ENCODE measurements at places on chromosomes 11 and 22. TPM values are rescaled to one million over a fixed set of nuclear protein-coding genes. Genes with fewer than 3 reads are reported as not detected.
A peak's percentile ranks its signal among the peaks of the same experiment; 100 is the strongest.

FOLR1 gene
- not detected for total RNA-seq

DNA sequence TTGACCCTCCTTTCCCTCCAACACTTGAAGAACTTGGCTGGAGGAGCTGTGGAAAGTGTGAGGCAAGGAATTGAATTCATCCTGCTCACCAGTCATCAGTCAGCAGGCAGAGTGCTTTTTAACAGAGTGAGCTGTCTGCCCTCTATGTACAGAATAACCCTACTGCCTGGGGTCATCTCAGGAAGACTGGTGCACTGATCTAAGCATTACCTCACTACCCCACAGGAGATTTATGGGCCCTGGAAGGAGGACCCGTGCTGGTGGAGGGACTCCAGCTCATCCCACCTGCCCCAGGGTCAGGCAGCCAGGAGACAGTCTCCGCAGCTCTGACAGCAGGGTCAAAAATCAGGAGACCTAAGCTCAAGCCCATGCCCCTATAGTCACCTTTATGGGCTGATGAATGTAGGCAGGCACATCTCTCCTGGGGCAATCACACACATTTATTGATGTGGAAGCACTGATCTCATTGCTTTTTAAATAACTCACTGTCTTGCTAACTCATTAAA lies 270.8 kb upstream of the SESN3 start:
- no peaks in the 10 kb centered on the region for H3K27me3 ChIP-seq
- no peak overlapping the region for H3K27ac ChIP-seq
- no peaks in the 10 kb centered on the region for H3K36me3 ChIP-seq
- DNase-seq = no peak
- no peak overlapping the region for H3K4me3 ChIP-seq
- H3K4me1 ChIP-seq = peaks cover 9% of the 10 kb centered on the region

GRCh38 chr11:125407046-125407445 lies 89.0 kb downstream of the FEZ1 start:
- DNase-seq = no peak
- H3K27ac ChIP-seq = no peak overlapping the region
- no peak overlapping the region for H3K4me3 ChIP-seq
- H3K27me3 ChIP-seq = peaks cover 29% of the 10 kb centered on the region
- H3K4me1 ChIP-seq = peaks cover 4% of the 10 kb centered on the region
- no peaks in the 10 kb centered on the region for H3K36me3 ChIP-seq

DNA sequence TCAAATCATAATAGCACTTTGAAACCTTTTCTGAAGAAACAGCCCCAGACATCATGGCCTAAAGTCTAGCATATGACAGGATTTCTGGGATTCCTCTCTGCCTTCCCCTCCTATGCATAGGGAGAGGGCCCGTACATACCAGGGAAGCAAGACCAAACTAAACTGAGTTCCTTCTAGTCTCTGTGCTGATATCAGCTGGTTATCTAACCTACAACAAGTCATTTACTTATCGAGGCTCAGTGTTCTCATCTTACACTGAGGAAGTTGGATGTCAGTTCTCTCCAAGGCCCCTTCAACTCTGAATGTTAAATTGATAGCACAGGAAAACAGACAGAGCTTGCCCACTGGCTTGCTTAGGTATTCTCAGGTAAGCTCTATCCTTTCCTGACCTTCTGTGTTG lies 17.0 kb upstream of the GRIK4 start:
- H3K27ac ChIP-seq = no peak overlapping the region
- H3K4me3 ChIP-seq = no peak overlapping the region
- DNase-seq = no peak
- H3K4me1 ChIP-seq = no peaks in the 10 kb centered on the region
- H3K27me3 ChIP-seq = peaks cover 11% of the 10 kb centered on the region

- no peak overlapping the region for H3K27ac ChIP-seq
- peaks cover 4% of the 10 kb centered on the region for H3K36me3 ChIP-seq
- H3K4me3 ChIP-seq = no peak overlapping the region
- H3K4me1 ChIP-seq = peaks cover 22% of the 10 kb centered on the region
- DNase-seq = no peak
These were observed 9.5 kb downstream of the PLA2G6 start for GRCh38 chr22:38171927-38172831.

- H3K27me3 ChIP-seq = no peaks in the 10 kb centered on the region
- peaks cover 9% of the 10 kb centered on the region for H3K4me1 ChIP-seq
- peaks cover 34% of the 10 kb centered on the region for H3K36me3 ChIP-seq
- no peak overlapping the region for H3K4me3 ChIP-seq
- H3K27ac ChIP-seq = peak overlapping the region; percentile 50
- DNase-seq = no peak
These were observed 18.3 kb upstream of the MICALL1 start for GRCh38 chr22:37887584-37888378.

DNA sequence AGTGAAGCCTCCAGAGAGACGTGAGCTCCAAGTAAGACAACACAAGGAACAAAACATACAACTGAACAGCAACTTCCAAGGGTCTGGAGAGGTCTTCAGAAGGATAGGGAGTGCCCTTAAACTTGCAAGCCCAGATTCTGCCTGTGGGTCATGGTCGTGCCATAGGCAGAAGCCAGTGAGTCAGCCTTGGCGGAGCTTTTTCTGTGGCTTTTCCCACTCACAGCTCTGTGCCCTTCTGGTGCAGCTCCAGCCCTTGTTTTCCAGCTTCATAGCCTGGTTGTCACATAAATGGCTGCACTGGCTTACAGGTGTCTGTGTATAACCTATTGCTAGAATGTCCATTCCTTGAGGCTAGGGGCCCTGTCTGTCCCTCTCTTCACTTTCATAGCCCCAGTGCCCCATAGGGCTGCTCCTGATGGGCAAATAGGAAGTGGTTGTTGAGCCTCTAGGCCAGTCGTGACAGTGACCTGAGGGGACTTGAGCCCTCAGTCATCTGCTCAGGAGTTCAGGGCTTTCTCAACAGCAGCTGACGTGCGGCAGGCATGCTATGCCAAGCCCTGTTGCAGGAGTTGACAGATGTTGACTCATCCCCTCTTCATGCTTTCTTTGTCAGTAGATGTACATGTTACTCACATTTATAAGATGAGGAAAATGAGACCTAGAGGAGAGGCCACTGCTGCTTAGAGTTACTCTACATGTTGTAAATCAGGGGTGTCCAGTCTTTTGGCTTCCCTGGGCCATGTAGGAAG lies 7.4 kb downstream of the MED15 start:
- H3K27ac ChIP-seq = no peak overlapping the region
- no peak for DNase-seq
- peaks cover 59% of the 10 kb centered on the region for H3K4me1 ChIP-seq
- H3K4me3 ChIP-seq = no peak overlapping the region
- peaks cover 46% of the 10 kb centered on the region for H3K36me3 ChIP-seq

TUB gene
- total RNA-seq = 0.12 TPM

CCDC87 gene
- total RNA-seq = 0.08 TPM

- DNase-seq = peak; percentile 70
- peaks cover 16% of the 10 kb centered on the region for H3K4me1 ChIP-seq
- H3K36me3 ChIP-seq = no peaks in the 10 kb centered on the region
- H3K27me3 ChIP-seq = peaks cover under 1% of the 10 kb centered on the region
These were observed 5.8 kb downstream of the TSPAN4 start for GRCh38 chr11:848380-848931.

DNA sequence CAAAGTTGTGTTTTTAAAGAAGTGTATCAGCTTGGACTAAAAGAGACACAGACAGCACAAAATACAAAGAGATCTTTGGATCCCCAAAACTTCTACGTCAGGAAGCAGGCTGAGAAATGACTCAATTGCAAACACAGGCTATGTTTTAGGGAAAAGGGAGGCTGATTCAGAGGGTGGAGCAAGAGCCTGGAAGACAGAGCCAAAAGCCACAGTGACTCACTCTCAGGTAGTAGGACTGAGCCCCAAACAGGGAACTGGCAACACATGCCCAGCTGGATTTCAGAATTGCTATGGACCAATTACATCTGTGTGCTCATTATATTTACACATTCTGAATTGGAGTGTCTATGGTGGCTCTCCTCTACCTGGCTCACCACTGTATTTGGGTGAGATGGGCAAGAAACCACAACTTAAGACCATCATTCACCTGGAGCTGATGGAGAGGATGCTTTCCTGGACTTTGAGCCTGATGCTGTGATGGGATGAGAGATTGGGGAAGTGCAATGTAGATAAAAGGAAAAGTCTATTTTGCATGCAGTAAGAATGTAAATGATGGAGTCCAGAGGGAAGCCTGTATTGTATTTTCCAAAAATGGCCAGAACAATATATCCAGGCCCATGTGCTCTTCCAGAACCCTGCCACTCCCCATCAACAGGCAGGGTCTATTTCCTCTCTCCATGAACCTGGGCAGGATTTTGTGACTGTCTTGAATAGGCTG lies 20.8 kb upstream of the LINC01488 start:
- H3K4me3 ChIP-seq = no peak overlapping the region
- no peak for DNase-seq
- peaks cover 25% of the 10 kb centered on the region for H3K27me3 ChIP-seq

DNA sequence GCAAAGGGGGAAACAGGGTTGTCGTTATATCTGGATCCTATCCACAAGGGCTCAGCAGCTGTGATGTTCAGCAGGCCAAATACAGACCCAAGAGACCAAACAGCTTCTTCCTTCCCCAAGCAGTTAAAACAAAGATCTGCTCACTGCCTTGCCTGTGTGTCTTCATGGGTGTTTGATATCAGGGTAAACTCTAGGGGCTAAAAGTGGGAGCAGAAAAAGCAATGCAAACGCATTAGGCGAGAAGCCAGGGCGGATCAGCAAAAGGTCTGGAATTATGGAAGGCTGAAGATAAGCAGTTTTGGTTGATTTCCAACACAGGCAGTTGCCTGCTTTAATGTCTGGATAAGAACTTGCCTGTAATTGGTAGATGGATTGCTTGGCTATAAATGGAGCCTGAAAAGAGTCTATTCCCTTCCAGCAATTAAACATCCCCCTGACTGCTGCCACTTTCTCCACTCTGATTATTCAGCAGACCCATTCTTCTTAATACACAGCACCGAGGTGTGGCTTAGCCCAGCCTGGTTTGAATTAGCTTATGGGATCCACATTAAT lies 126.3 kb downstream of the COMMD9 start:
- H3K27me3 ChIP-seq = peaks cover 6% of the 10 kb centered on the region
- no peak for DNase-seq
- H3K4me1 ChIP-seq = no peaks in the 10 kb centered on the region
- H3K27ac ChIP-seq = no peak overlapping the region

- DNase-seq = no peak
- peaks cover 24% of the 10 kb centered on the region for H3K36me3 ChIP-seq
- no peaks in the 10 kb centered on the region for H3K27me3 ChIP-seq
- H3K4me3 ChIP-seq = no peak overlapping the region
These were observed 21.0 kb upstream of the GDPD4 start for GRCh38 chr11:77322506-77322905.

DNA sequence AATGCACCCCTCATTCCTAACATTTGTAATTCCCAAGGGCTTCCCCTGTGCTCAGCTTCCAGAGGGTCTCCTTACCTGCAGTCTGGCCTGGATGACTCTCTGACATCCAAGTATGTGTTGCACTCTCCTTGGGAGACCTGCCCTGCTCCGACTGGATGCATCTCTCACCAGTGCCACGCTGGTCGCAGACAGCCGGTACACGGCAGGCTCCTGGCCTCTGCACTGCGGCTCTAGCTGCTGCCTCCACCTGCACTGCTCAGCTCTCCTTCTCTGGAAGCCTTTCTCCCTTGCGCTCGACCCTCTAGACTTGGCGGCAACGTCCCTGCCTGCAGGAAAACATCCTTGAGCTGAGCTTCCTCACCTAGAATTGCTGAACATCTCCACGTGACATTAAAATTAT lies 685.9 kb downstream of the BRD1 start:
- H3K36me3 ChIP-seq = no peaks in the 10 kb centered on the region
- H3K4me1 ChIP-seq = no peaks in the 10 kb centered on the region
- no peak overlapping the region for H3K27ac ChIP-seq
- H3K4me3 ChIP-seq = no peak overlapping the region
- DNase-seq = no peak
- H3K27me3 ChIP-seq = no peaks in the 10 kb centered on the region

BIK gene
- total RNA-seq = 1.9 TPM

DNA sequence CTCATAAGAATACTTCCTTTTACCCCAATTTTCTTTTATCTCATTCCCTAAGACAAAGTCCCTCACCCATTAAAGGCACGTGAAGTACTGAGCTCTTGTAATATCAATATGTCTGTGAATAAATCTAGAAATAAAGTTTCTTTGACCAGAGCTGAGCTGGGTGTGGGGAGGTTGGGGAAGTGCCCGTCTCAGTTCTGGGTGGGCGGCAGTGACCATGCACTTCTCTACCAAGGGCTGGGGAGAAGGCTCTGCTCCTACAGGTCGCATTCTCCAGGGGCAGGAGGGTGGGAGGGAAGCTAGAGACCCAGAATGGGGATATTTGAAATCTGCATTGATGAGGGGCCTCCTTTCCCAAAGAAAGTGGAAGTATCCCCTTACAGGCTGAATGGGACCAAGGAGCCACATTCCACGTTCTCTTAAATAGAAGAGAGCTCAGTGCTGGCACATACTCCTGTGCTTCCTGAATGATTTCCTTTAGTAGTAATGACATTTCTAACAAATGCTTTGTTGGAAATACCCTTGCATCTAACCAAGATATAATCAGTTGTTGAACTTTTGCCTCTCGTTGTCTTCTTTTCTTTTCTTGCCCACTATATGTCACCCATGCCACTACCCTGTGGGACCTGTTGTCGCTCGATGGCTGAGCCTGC lies 16.1 kb downstream of the RBX1 start:
- no peaks in the 10 kb centered on the region for H3K27me3 ChIP-seq
- H3K4me1 ChIP-seq = peaks cover 23% of the 10 kb centered on the region
- DNase-seq = no peak
- no peak overlapping the region for H3K4me3 ChIP-seq
- H3K36me3 ChIP-seq = peaks cover 39% of the 10 kb centered on the region
- H3K27ac ChIP-seq = no peak overlapping the region

GRCh38 chr11:19659529-19659928 lies 53.1 kb upstream of the NAV2 start:
- H3K27ac ChIP-seq = no peak overlapping the region
- H3K36me3 ChIP-seq = no peaks in the 10 kb centered on the region
- peaks cover 5% of the 10 kb centered on the region for H3K27me3 ChIP-seq
- H3K4me3 ChIP-seq = no peak overlapping the region

- DNase-seq = no peak
- no peaks in the 10 kb centered on the region for H3K4me1 ChIP-seq
- no peaks in the 10 kb centered on the region for H3K36me3 ChIP-seq
- no peak overlapping the region for H3K27ac ChIP-seq
- peaks cover 55% of the 10 kb centered on the region for H3K27me3 ChIP-seq
These were observed 23.0 kb downstream of the EHF start for GRCh38 chr11:34643846-34644245.

DNA sequence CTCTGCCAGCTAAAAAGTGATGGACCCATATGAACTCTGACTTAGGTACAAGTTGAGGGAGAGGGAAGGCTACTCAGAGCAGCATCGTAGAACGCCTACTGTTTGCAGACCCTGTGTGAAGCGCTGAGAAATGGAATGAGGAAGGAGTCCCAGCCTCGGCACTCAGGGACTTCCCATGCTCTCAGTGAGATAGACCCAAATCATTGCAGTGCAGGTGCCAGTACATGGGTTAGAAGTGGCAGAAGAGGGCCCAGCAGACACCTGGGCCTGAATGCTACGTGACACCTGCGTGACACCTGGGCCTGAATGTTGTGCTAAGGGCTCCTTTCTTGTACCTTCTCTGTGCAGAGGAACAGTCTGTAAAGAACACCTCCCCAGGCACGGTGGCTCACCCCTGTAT lies 2.6 kb upstream of the PDGFB start:
- no peak overlapping the region for H3K27ac ChIP-seq
- H3K36me3 ChIP-seq = no peaks in the 10 kb centered on the region
- no peak for DNase-seq
- H3K4me1 ChIP-seq = peaks cover 12% of the 10 kb centered on the region
- H3K27me3 ChIP-seq = peaks cover 60% of the 10 kb centered on the region
- H3K4me3 ChIP-seq = no peak overlapping the region

Measured in activated CD4-positive, alpha-beta T cell treated with anti-CD3 and anti-CD28 coated beads, Interleukin-2, amount 10 ng/mL, durations not matched to agents 7 days and 5 days (primary cell).